ENCODE measurements at places on chromosomes 2 and 18. TPM values are rescaled to one million over a fixed set of nuclear protein-coding genes. Genes with fewer than 3 reads are reported as not detected.

Gene REG3A
- not detected for total RNA-seq

Gene UGT1A1
- not detected for total RNA-seq

Gene KCTD18
- total RNA-seq = 33.7 TPM

Gene NR4A2
- total RNA-seq = 0.33 TPM

Gene PNPT1
- total RNA-seq = 21.2 TPM

Gene MYO5B
- total RNA-seq = not detected

Gene CHRND
- not detected for total RNA-seq

Gene PDE1A
- total RNA-seq = 26.5 TPM

Gene MTCL1
- 80.1 TPM for total RNA-seq

Gene CKAP2L
- 0.50 TPM for total RNA-seq

Gene ALPP
- under 0.01 TPM for total RNA-seq

Gene MOGAT1
- total RNA-seq = not detected

Gene CPS1
- 20.9 TPM for total RNA-seq

Gene DYSF
- total RNA-seq = 0.15 TPM

Gene STARD6
- total RNA-seq = not detected

Gene CFC1
- not detected for total RNA-seq

Gene GPR75
- 1.3 TPM for total RNA-seq

Gene CD302
- total RNA-seq = 9.8 TPM

Gene CHRNG
- not detected for total RNA-seq

Gene COL5A2
- total RNA-seq = 388 TPM

Gene OR6B2
- total RNA-seq = not detected

Gene FAHD2B
- total RNA-seq = 8.3 TPM

Gene CERS6
- 15.9 TPM for total RNA-seq

Gene BOLL
- total RNA-seq = not detected

Gene CGREF1
- total RNA-seq = 3.6 TPM

Gene SEPTIN10
- total RNA-seq = 79.4 TPM

Gene GAL3ST2
- not detected for total RNA-seq

Gene C2orf80
- total RNA-seq = not detected

Gene DSG3
- under 0.01 TPM for total RNA-seq

Gene ITPRIPL1
- 5.8 TPM for total RNA-seq

Gene PTPRM
- total RNA-seq = 43.8 TPM

Gene EFEMP1
- total RNA-seq = 627 TPM

Gene NDC80
- total RNA-seq = 1.7 TPM

Gene SYT4
- not detected for total RNA-seq

Gene KIF1A
- total RNA-seq = not detected

Gene FTCDNL1
- total RNA-seq = 3.3 TPM

Gene MAPK4
- total RNA-seq = not detected

Gene FAM110C
- total RNA-seq = not detected
